ENCODE measurements at places on chromosomes 2 and 18.

- H3K36me3 ChIP-seq = no peaks in the 10 kb centered on the region
- peaks cover 23% of the 10 kb centered on the region for H3K4me1 ChIP-seq
- no peak overlapping the region for H3K27ac ChIP-seq
- peak; percentile 58 for DNase-seq
- H3K4me3 ChIP-seq = no peak overlapping the region
These were observed 59.6 kb upstream of the TMEM163 start for GRCh38 chr2:134778372-134778771.

DNA sequence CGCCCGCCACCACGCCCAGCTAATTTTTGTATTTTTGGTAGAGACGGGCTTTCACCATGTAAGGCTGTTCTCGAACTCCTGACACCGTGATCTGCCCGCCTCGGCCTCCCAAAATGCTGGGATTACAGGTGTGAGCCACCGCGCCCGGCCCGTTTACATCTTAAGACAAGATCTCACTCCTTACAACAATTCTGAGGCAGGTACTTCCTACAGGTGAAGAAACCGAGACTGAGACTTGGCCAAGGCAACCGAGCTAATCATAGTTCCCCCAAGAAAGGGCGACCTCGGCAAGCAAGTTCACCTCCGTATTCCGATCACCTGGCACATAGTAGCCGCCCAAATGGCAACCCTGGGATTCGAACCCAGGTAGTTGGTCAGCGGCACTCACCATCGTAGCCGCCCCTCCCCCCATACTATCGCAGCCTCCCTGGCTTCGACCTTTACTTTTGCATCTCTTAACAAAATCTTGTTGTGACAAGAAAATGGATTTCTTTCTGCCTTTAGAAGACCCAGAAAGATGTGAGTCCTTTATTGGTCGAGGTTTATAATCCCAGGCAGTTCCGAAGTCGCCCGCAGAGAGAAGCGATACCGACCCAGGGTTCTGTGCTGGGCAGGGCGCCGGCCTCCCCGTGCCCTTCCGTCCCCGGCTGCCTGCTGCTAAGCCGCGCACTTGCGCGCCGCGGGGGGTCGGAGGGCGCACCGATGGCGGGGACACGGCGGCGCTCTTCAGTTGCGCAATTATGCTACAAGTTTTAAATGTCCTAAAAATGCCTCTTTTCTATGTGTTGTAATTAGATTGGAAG, 1.1 kb upstream of the FZD5 start:
- DNase-seq = peak; percentile 54
- H3K27me3 ChIP-seq = no peaks in the 10 kb centered on the region
- peaks cover 9% of the 10 kb centered on the region for H3K36me3 ChIP-seq

- no peaks in the 10 kb centered on the region for H3K36me3 ChIP-seq
- H3K27me3 ChIP-seq = no peaks in the 10 kb centered on the region
- no peak overlapping the region for H3K27ac ChIP-seq
- H3K4me3 ChIP-seq = no peak overlapping the region
- H3K4me1 ChIP-seq = peaks cover 6% of the 10 kb centered on the region
These were observed 46.6 kb downstream of the PRKRA start for GRCh38 chr2:178404368-178404767.

GRCh38 chr2:25824216-25824615, 54.1 kb downstream of the ASXL2 start:
- no peak for DNase-seq
- no peaks in the 10 kb centered on the region for H3K27me3 ChIP-seq
- peaks cover 4% of the 10 kb centered on the region for H3K36me3 ChIP-seq
- peaks cover 27% of the 10 kb centered on the region for H3K4me1 ChIP-seq
- no peak overlapping the region for H3K27ac ChIP-seq
- H3K4me3 ChIP-seq = no peak overlapping the region

DNA sequence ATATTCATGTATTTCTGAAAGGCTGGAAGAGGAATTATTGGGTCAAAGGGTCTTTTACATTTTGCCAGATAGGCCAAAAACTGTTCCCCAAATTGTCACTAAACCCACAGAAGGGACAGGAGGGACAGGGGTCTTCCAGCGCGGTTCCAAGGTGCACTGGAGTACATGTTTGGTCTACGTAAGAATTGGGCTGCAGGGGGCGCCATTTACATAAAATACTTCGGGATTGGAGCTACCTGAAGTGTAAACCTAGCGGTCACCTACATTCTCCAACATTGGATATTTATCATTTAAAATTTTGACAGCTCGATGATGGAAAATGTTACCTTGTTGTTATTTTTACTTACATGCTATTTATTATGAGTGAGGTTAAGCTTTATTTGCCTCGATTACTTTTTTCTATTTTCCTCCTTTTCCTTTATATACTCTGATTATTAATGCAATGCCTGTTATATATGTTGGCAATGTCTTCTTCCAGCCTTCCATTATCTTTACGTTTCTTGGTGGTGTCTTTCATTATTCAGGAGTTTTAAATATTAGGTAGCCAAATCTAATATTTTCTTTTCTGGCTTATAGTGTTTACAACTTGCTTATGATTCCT, 43.0 kb upstream of the RAB6C start:
- peak; percentile 77 for DNase-seq
- peaks cover 20% of the 10 kb centered on the region for H3K27me3 ChIP-seq
- peaks cover 22% of the 10 kb centered on the region for H3K4me1 ChIP-seq

DNA sequence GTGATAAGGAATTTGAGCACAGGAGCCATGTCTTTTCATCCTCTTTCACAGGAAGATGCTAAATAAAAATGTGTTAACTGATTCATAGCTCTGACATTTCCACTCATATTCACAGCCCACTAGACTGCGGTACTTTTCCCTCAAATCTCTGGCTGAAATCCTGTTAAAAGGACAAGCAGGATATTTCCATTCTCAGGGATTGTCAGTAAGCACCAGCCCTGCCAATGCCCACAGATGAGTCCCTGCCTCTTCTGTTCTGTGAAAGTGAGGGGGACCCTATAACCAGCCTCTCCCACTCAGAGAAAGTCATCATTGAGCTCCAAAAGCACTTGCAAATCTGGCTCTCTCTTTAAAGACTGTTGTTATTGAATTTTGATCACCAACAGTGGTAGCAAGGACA, 440.5 kb downstream of the SETBP1 start:
- no peak overlapping the region for H3K4me3 ChIP-seq
- no peak for DNase-seq
- no peak overlapping the region for H3K27ac ChIP-seq
- H3K27me3 ChIP-seq = no peaks in the 10 kb centered on the region
- H3K36me3 ChIP-seq = no peaks in the 10 kb centered on the region

- no peak for DNase-seq
- no peaks in the 10 kb centered on the region for H3K36me3 ChIP-seq
- no peaks in the 10 kb centered on the region for H3K27me3 ChIP-seq
- H3K4me3 ChIP-seq = no peak overlapping the region
These were observed 181.9 kb downstream of the TNS1 start for GRCh38 chr2:217820904-217821303.

GRCh38 chr2:210158236-210158635, 13.0 kb downstream of the KANSL1L start:
- no peaks in the 10 kb centered on the region for H3K27me3 ChIP-seq
- H3K4me3 ChIP-seq = no peak overlapping the region
- H3K27ac ChIP-seq = no peak overlapping the region
- DNase-seq = no peak

DNA sequence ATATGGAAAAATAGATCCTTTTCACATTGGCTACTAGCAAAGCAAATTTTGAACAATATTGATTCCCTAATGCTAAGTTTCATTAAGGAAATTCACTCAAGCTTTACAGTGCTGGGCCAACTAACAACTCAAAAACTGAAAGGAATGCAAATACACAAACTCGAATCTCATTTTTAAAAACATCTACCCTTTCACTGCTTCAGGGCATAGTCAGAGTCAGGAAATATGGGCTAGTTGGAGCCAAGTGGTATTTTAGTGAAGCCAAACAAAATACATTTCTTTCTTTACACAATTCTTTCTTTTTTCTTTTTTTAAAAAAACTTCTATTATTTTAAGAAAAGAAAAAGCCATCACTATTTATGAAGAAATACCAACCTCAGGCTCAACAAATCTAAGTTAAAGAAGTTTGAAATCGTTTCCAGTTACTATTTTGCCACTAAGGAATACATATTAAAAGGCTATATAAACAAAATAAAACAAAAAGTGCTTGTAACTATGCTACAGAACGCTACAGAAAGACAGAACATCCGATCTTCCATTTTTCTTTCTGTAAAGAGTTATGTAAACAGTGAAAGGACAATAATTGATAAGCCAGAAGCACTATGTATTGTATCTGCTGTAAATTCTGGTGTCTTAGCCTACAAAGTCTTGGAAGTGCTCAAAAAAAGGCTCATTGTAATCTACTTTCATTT, 113.6 kb upstream of the STK17B start:
- peaks cover 10% of the 10 kb centered on the region for H3K36me3 ChIP-seq
- H3K4me3 ChIP-seq = no peak overlapping the region
- peaks cover 6% of the 10 kb centered on the region for H3K4me1 ChIP-seq
- no peaks in the 10 kb centered on the region for H3K27me3 ChIP-seq
- no peak overlapping the region for H3K27ac ChIP-seq

- H3K36me3 ChIP-seq = peaks cover 20% of the 10 kb centered on the region
- no peak overlapping the region for H3K27ac ChIP-seq
- no peak overlapping the region for H3K4me3 ChIP-seq
- H3K4me1 ChIP-seq = peaks cover 11% of the 10 kb centered on the region
- H3K27me3 ChIP-seq = no peaks in the 10 kb centered on the region
- peak; percentile 6 for DNase-seq
These were observed 40.5 kb downstream of the HS6ST1 start for GRCh38 chr2:128277961-128278681.

DNA sequence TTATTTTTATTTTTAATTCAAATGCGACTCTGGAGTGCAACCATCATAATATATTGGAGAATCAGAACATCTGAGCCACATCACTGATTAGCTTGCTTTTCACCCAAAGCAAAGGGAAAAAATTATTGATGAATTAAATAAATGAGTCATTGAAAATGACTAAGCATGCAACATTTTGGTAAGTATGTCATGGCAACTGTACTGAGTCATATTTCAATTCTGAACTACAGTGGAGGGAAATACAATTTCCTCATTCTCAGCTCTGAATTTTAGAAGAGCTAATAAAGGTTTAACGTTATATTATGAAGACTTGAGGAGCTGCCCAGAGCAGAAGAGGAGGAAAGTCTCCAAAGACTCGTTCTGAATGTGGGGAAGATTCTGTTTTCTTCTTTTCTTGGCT, 89.6 kb upstream of the CCDC68 start:
- H3K4me1 ChIP-seq = peaks cover 5% of the 10 kb centered on the region
- H3K36me3 ChIP-seq = no peaks in the 10 kb centered on the region
- no peak overlapping the region for H3K4me3 ChIP-seq
- DNase-seq = no peak

DNA sequence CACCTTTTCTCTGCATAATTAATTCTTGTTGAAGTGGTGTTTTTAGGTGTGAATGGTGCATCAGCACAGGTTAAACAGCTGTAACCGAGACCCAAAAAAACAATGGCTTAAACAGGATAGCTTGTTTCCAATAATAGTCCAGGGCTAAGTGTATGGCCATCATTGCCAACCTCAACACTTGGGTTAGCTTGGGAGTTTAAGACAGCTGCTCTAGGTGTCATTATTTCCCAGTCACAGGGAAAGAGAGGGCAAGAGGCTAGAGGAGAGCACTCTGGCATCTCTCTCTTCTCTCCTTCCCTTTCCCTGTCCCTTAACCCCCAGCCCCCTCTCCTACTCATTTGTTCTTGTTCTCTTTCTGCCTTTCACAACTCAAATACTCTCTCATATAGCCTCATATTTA, 21.1 kb downstream of the BIRC6 start:
- H3K36me3 ChIP-seq = peaks cover 19% of the 10 kb centered on the region
- H3K27ac ChIP-seq = no peak overlapping the region
- peaks cover 13% of the 10 kb centered on the region for H3K4me1 ChIP-seq
- H3K4me3 ChIP-seq = no peak overlapping the region

DNA sequence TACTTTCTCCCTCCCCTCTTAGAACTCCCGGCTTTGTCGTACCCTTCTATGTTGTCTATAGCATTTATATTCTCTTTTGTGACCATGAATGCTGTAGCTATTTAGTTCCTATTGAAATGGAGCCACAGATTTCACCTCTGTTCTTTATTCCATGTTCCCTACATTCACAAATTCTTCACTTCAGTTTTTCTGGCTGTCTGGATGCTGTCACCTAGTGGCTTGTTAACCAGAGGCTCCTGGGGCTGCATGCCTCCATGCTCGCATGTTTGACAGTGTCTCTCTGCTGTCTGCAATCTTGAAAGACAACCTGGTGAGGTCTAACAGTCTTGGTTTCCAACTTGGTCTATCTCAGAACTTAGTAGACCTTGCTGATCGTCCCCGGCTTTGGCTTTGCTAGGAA, 48.2 kb downstream of the CFAP221 start:
- no peak overlapping the region for H3K27ac ChIP-seq
- peaks cover 3% of the 10 kb centered on the region for H3K4me1 ChIP-seq
- H3K27me3 ChIP-seq = no peaks in the 10 kb centered on the region

GRCh38 chr2:237561221-237561620, 5.2 kb upstream of the PRLH start:
- peaks cover 2% of the 10 kb centered on the region for H3K36me3 ChIP-seq
- DNase-seq = no peak
- no peaks in the 10 kb centered on the region for H3K4me1 ChIP-seq
- H3K4me3 ChIP-seq = no peak overlapping the region

DNA sequence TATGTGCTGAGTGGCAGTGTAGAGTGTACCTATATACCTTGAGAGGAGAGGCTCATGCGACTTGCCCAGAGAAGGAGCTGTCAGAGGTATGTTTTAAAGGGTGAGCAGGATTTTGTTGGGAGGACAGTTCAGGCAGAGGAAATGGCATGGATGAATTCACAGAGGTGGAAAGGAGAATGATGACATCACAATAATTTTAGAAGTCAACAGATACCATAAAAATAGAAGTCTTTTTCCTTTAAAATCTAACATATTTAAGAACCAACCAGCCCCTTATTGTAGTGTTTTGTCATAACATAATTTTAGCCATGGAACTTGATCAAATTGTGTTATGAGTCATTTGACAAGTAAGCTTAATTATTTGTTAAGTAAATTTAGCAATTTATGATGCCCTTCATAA, 538.1 kb upstream of the GYPC start:
- peaks cover 46% of the 10 kb centered on the region for H3K36me3 ChIP-seq
- H3K4me3 ChIP-seq = no peak overlapping the region
- no peak overlapping the region for H3K27ac ChIP-seq
- H3K4me1 ChIP-seq = peaks cover 5% of the 10 kb centered on the region
- DNase-seq = no peak
- H3K27me3 ChIP-seq = no peaks in the 10 kb centered on the region

- peaks cover 1% of the 10 kb centered on the region for H3K4me1 ChIP-seq
- no peaks in the 10 kb centered on the region for H3K36me3 ChIP-seq
- no peak overlapping the region for H3K4me3 ChIP-seq
- no peak for DNase-seq
- H3K27ac ChIP-seq = no peak overlapping the region
These were observed 290.1 kb upstream of the SIX2 start for GRCh38 chr2:45299361-45299760.

All from WTC11 (cell line).